ENCODE measurements at places on chromosomes 5 and 9.

DNA sequence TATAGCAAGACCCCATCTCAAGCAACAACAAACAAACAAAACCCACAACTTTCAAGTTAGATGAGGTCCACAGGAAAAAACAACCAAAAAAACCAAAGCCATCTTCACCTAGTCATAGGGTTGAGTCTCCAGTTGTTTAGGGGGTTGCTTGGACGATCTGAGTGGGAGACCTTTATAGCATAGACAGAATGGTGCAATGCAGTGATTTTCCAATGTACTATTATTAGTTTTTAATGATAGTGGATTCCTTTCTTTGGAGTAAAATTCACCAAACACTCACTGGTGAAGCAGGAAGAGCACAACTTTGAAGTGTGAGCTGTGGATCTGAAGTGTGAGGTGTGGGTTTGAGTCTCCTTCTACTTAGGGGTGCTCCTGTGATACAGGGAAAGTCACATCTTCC is 67.0 kb upstream of the KLF9 start:
- DNase-seq, result no peak

GRCh38 chr9:19460243-19460642 is 51.4 kb downstream of the ACER2 start:
- no peak for DNase-seq

GRCh38 chr9:96688187-96688586 is 33.1 kb upstream of the PRXL2C start:
- no peak for DNase-seq

DNA sequence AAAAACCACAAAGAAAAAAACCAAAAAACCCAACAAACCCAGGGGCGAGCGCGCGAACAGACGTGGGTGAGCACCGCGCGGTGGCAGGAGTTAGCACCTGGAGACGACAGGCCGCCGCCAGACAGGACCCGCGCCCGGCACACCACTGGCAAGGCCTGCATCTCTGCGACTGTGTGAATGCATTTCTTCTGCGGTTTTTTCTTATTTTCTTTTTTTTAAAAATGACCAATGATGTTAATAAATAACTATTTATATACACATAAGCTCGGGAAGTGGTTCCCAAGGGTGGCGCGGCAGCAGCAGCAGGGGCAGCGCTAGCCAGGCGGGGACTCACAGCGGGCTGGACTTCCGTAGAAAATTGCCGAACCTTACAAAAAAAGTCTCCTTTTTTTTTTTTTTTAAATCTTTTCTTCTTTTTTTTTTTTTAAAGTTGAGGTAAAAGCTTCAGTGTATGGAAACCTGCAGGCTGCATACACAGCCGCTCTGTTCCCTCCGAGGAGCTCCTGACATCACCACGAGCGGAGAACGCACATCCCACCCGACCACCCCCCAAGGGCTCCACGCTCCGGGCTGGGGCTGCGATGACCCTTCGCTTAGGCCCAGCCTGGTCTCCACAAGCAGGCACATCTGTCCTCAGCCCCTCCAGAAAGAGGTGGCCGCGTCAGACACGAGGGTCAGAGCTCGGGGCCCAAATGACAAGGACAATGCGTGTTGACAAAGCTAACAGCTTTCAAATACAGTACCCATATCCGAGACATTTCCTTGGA is 7.4 kb downstream of the BRD3OS start:
- no peak for DNase-seq

GRCh38 chr5:54206580-54207229 is 103.7 kb downstream of the ARL15 start:
- no peak for DNase-seq

DNA sequence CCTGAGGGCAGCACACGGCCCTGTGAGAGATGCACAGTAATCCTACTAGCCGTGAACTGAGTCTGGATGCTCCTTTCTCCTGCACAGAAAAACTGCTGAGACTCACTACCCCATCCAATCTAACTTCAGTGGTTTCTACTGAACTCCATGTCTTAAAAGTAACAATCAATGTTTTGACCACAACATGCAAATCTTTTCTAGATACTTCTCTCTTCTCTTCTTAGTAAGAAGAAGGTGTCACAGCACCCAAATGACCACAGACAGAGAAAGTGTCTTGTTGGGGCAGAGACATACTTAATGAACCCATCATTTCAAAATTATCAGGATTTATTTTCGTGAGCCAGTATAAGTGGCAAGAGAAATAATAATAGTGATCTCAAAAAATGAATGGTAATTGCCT is 285.8 kb upstream of the MEF2C start:
- no peak for DNase-seq

DNA sequence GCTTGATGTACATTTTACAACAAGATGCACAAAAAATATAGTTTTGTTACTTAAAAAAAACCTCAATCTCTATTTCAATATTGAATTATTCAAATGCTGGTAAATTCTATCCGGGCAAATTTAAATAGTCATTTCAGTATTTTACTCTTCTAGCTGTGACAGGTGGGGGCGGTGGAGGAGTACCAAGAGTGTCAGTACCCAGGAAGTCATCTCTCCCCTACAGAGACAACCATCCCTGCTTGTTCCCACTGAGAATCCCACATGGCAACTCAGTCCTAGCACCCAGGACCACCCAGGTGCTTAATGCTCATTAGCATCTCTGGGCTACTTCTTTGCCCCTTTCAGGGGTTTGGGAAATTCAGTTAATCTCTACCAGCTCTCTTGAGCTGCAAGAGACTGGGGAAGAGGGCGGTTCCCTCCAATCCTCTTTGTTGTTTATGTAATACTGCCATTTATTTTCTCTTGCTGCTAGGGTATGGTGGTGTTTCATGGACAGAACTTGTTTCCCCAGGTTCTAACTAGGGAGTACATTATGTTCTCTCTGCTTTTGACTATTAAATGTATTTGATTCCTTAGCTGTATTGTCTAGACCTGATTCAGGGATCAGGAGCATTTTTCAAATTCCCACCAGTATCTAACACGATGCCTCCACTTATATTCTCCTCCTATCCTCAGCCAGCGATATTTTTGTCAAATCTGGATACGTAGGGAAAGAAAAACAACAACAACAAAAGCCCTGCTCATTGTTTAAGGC is 122.5 kb downstream of the CDH18 start:
- no peak for DNase-seq
